Mesenchymal stem cell (in vitro differentiated cells and primary cell): ENCODE measurements at places on chromosomes 13 and 19.
A peak's percentile ranks its signal among the peaks of the same experiment; 100 is the strongest.

- DNase-seq: no peak
Measured at GRCh38 chr13:52187029-52187423, 27.6 kb upstream of the NEK3 start.

- DNase-seq: no peak
Measured at GRCh38 chr13:29921542-29921941, 71.1 kb upstream of the UBL3 start.

- DNase-seq: no peak
Measured at GRCh38 chr19:15974856-15975255, 26.0 kb downstream of the OR10H4 start.

GRCh38 chr19:18428173-18428786, 9.1 kb downstream of the SSBP4 start:
- DNase-seq: no peak

- DNase-seq: peak; percentile 38
Measured at GRCh38 chr19:19642506-19643157, 825 bp downstream of the GMIP start.

- DNase-seq: no peak
Measured at GRCh38 chr13:101835920-101836319, 383.4 kb downstream of the ITGBL1 start.

- DNase-seq: no peak
Measured at GRCh38 chr13:24313439-24313838, 4.1 kb downstream of the C1QTNF9 start.

GRCh38 chr19:50488389-50489194, 11.9 kb upstream of the GARIN5A start:
- DNase-seq: no peak

DNA sequence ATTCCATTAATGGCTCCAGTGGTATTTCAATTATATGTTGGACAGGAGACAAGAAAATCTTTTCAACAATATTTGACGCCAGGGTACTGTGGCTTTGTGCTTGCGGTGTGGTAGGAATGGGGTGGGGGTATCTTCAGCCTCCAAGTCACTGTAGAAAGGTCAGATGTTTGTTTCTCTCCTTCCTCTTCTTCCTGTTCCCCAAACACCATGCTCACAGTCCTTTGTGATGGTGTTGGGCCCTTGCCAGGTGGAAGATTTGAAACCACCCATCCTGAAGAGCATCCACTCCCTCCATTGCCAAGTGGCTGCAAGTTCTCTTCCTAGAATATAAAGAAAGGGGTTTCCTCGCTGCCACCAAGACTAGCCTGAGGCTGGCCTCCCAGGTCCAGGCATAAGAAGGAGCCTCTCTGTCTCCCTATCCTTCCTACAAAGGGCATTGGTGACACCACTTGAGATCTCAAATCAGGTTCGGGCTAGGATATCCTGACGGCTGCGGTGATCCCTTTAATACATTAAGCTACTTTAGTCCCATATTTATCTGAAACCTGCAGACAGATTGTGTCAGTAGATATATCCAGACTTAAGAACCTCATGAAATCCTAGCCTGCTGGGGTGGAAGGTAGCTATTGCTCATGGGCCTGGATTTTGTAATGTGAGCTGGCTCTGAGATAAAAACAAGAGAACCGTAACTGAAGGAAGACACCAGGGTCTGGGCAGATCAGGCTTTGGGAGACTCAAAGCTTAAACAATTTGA, 64.3 kb upstream of the SIAH3 start:
- no peak for DNase-seq

- DNase-seq: peak; percentile 51
Measured at GRCh38 chr19:6739883-6740588, 556 bp downstream of the TRIP10 start.

- no peak for DNase-seq
Measured at GRCh38 chr19:44113784-44114390, 688 bp downstream of the ZNF225 start.

GRCh38 chr13:60165391-60166099, 1.8 kb upstream of the DIAPH3 start:
- no peak for DNase-seq

- DNase-seq: no peak
Measured at GRCh38 chr19:37986048-37986750, 79.2 kb downstream of the SIPA1L3 start.

DNA sequence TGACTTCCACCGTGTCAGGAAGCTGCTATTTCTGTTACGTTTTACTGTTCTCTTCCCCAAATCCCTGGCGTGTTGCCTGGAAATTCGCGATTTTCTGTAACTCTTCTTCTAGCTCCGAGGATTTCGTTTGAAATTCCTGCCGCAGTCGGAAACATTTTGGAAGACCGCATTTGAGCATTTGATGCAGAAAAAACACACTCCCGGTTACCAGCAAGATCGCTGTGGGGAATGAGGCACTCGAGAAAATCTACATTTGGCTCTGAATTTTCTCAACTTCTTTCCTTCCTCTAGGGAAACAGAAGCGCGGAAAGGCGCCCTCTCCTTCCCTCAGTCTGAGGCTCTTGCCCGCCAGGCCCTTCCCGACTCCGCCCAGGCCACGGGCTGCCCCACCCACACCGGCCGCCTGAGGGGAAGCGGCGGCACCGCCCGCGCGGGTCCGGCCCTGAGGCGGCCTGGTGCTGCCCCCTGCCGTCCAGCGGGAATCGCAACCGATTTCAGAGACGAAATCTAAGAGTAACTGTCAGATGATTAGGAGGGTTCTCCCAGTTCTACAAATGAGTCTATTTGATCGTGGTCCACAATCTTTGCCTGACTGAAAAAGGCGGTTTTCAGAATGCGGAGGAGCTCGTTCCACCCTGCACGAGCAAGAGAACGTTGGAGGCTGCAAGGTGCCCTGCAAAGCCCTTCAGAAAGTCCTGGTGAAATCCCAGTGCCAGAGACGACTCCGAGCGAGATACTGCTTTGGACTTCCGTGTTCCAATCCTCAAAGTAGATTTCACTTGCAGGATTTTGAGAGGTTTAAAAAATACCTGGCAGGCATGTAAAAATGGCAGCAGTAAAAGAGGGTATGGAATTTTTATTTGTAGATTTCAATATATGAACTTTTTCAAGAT, 18.4 kb upstream of the TUBGCP3 start:
- peak; percentile 86 for DNase-seq

- DNase-seq: peak; percentile 88
Measured at GRCh38 chr13:101397742-101398141, 18.6 kb downstream of the NALCN start.

- DNase-seq: no peak
Measured at GRCh38 chr19:35204799-35205732, 23.5 kb downstream of the FAM187B start.

DNA sequence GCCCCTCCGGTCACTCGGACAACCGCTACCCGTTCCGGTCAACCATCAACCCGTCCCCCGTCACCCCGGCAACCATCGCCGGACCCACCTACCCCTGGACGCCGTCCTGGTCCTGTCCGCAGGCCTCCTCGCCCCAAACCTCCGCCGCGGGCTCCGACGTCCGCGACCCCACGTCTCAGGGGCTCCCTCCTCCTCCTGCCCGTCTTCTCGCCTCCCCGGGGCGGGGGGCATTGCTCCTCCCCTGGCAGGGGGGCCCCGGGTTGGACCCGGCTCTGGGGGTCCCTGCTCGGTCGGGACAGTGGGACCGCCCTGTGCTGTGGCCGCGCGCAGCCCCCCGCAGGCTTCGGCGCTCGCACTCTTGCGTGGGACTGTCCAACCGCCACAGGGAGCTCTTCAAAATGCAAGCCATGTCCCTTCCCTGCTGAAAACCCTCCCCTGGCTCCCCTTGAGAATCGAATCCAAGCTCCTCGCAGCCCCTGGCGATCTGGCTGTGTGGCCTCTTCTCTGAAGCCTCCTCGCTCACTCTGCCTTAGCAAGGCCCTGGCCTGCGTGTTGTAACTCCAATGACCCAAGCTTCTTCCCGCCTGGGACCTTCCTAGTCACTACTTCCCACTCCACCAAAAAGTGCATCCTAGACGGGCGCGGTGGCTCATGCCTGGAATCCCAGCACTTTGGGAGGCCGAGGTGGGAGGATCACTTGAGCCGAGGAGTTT, 8.4 kb downstream of the EPHX3 start:
- peak; percentile 36 for DNase-seq

GRCh38 chr13:84096216-84096615, 213.9 kb upstream of the SLITRK1 start:
- DNase-seq: no peak

DNA sequence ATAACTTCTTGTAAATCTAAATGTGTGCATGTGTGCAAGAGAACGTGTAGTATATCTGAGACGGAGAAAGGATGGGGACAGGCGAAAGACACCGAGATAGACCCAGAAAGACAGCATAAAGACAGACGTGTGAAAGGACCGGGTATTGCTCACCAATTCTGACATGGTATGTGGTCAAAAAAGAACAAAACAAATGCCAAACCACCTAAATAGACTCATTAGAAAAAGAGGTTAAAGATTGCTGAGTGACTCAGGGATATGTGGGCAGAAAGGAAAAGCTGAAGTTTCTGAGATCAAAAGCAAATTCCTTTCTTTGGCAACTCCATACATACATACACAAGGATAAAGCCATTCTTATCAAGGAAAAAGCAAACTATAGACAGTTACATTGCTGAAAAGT, 179.7 kb upstream of the TSC22D1 start:
- peak; percentile 28 for DNase-seq

DNA sequence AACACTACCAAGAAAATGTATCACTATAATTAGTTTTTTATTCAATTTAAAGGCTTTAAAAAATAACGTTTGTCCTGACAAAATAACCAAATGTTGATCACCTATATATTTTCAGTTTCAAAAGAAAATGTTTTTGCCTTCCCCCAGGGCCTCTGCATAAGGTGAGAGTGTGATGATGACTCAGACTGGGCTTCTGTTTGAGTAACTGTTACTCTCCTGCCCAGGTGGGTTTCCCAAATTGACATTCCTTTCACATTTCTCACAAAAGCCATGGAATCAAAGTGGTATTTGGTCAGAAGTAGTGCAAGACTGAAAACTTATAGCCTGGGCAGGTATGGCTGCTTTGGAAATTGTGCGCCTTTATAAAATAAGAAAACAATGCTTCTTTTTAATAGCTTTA, 180.6 kb downstream of the COG6 start:
- DNase-seq: no peak

- DNase-seq: no peak
Measured at GRCh38 chr19:436413-436950, 24.4 kb downstream of the SHC2 start.

GRCh38 chr13:97353927-97354675, 79.9 kb upstream of the RAP2A start:
- no peak for DNase-seq

DNA sequence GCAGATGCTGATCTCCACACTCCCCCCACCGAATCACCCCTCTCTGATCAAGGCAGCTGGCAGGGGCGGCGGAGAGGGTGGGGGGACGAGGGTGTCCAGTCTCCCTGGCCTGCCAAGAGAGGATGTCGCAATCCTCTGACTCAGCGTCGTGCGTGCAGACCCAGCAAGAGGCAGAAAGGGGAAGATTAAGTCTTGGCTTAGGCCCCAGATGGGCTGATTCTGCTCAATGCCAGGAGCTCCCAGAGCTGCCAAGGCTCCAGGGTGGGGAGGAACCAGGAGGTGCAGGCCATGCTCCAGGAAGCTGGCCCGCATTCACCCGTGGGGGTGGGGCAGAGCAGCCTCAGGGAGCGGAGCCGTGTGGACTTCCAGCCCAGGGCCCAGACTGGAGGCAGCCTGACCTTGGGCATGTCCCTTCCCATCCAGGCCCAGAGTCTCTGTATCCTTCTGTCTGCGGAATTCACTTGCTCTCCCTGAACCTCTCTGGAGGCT, 6.6 kb upstream of the BCL3 start:
- DNase-seq: peak; percentile 100

DNA sequence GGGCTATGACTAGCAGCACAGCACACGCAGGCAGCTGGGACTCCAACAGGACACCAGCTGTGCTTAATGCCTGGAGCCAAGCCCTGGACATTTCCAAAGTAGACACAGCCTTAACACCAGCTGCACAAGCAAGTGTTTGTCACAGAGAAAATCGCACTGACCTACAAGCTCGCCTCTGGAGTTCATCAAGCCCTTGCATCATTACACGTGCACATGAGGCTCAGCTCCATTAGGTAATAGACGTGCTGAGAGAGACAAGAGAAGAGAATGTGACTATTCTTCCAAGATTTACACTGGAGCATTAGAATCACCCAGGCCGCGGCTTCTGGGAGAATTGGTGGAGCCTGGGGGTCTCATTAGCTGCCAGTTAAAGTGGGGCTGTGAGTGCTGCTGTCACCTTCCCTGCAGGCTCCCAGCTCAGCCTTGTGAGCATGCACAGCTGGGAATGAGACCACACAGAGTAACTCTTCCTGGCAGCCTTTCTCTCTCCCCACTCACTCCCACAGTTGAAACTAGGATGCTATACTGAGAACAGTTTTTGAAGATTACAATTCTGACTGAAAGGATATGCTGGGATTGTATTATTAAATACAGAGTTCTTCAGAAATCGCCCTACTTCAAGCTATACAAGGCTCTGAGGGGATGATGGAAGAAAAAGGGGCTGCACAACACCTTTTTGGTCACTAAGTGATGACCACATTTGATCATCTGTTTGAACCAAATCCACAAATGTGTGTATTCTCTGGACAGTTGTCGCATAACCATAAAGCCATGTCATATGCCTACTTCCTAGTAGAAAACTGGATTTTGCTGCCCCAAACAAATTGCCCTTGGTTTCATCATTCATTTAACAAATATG, 10.5 kb downstream of the STOML3 start:
- DNase-seq: no peak

DNA sequence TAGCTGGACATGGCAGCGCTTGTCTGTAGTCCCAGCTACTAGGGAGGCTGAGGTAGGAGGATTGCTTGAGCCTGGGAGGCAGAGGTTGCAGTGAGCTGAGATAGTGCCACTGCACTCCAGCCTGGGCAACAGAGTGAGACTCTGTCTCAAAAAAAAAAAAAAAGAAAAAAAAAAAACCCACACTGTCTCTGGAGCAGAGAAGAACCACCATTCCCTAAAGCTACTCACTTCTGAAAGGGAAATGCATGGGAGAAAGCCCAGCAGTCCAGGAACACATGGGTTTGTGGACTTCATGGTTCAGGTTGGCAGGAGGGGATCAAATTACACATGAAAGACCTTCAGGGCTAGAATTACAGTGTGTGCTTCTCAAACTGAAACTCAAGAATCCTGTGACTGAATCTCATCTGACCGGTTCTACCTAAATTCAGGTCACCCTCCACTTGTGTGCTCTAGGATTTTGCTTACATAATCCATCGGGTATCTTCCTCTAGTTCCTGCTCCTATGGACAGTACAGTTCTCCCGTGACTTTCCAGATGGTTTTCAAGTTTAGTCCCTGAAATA, 30.2 kb upstream of the CPB2 start:
- no peak for DNase-seq

GRCh38 chr19:41564515-41565378, 11.2 kb upstream of the CEACAM21 start:
- peak; percentile 2 for DNase-seq

GRCh38 chr19:54606230-54606629, 12.8 kb downstream of the LILRA1 start:
- DNase-seq: no peak
